Activated CD4-positive, alpha-beta T cell treated with anti-CD3 and anti-CD28 coated beads for 36 hours (primary cell): ENCODE measurements at places on chromosomes 3 and 15. TPM values are rescaled to one million over a fixed set of nuclear protein-coding genes. Genes with fewer than 3 reads are reported as not detected.

DNA sequence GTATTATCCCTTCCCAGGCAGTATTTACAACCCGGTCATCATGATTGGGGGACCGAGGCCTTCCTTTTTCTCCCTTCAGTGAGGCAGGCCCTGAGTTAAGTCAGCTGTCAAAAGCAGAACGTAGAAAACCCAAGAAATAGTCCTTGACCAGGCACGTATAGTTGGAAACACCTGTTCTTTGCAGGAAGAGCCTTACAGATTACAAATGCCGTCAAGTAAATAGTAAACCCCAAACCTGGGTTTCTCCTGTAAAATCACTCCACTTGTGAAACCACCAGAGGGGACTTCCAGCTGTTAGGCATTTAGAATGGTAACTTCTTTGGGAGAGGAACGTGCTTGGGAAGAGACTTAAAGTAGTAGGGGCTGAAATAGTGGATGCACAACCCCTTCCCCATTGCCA is 1.0 kb upstream of the BTBD1 start:
- no peak for DNase-seq

DNA sequence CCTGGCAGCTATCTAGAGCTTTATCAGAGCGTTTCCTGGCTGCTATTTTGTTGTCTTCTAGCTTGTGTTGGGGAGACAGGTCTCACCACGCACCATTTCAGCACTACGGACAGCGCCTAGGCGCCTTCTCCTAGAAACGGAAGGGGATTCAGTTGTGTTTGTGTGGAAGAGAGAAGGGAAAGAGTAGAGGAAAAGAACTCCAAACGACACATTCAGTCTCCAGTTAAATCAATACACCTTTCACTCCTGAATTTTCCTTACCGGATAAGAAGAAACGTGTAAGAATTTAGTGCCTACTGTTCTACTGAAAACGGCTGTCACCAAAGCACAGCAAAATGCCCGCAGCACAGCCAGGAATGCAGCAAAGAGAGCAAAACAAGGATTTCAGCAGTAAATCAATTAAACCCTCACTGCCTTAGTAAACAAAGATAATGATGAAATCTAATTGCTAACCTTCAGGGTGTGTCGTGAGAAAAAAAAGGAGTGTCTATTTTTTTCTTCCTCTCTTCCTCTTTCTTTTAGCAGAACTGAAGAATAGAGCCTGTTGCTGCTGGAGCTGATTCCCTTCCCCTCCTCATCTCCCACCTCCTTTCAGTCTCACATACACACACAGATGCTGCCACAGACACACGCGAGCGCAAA is 412 bp upstream of the CTXN2 start:
- peak; percentile 71 for DNase-seq

DNA sequence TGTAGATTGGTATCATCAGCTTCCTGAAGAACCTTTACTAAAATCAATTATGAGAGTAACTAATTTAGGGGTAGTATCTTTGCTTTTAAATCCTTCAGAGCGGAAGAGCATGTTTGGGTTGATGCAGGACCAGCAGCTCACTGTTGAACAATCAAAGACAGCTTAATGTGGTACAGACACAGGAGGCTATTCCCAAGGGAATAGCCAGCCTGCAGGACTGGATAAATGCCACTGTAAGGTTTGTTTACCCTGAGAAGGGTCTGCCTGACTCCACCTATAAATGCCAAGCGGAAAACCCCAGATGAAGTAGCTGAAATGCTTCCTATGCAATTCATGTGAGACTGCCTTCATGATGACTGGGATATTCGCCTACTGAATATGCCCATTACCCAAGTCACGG is 16.0 kb upstream of the STAC start:
- DNase-seq, result no peak

DNA sequence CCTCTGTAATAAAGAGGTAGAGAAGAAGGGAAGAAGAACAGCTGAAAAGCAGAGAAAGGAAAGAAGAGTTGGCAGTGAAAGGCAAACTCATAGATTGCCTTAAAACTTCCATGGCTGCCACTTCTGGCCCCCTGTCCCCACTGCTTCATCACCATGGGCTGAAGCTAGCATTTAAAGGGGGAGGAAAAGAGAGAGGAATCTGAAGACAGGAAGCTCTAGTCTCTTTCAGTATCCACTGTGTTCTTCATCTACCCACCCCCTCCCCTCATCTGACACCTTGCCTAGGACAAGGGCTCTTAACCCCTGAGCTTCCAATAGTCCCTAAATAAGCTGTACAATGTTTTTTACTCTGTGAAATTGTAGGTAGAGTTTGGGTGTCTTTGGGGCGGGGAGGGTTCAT is 60.6 kb downstream of the ALCAM start:
- no peak for DNase-seq

DNA sequence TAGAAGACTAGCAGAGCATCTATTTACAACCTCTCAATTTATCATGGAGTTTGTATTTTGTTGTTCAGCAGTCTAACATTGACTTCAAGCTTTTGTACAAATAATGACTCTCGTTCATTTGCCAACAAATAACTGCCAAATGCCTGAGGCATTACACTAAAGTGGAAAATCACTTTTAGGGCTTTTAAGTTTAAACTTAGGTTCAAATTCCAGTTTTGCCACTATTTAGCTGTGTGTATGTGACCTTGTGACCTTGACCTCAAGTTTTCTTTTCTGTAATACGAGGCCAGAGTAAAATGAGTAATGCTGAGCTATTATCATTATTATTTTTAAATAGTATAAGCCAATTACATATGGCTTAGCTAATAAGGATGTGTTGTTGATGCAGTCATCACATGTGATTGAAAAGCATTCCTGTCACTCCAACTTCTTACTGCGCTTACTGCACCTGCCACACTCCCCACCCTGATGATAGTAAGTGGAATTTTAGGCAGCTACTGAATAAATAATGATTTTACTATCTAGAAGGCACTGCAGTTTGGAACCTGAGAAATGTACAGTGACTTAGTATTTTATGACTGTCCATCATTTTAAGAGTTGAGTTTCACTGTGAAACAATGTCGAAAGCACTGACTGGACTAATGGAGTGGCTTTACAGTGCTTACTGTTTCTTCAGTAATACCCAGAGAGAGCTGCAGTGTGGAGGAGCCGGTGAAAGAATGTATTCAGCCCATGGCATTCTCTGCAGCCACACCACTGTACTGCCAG is 16.3 kb downstream of the ARL8B start:
- DNase-seq, result no peak

- DNase-seq, result no peak
Measured at GRCh38 chr3:66520724-66521123, 19.9 kb upstream of the LRIG1 start.

DNA sequence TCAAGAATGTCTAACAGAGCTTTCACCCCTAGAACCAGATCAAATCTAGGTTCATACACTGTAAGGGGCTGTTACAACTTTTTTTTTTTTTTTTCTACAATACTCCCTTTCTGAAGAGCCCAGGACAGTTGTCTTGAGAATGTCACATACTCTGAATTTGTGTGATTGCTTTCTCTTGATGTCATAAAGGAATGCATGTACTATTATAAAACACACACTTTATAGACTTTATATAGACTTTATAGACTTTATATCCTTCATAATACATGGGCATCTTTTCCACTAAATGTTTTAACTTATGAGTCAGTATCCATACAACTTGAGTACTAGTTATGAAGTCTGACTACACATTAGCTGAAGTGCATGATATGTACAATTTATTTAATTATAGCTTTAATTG is 26.3 kb downstream of the RFX7 start:
- no peak for DNase-seq

DNA sequence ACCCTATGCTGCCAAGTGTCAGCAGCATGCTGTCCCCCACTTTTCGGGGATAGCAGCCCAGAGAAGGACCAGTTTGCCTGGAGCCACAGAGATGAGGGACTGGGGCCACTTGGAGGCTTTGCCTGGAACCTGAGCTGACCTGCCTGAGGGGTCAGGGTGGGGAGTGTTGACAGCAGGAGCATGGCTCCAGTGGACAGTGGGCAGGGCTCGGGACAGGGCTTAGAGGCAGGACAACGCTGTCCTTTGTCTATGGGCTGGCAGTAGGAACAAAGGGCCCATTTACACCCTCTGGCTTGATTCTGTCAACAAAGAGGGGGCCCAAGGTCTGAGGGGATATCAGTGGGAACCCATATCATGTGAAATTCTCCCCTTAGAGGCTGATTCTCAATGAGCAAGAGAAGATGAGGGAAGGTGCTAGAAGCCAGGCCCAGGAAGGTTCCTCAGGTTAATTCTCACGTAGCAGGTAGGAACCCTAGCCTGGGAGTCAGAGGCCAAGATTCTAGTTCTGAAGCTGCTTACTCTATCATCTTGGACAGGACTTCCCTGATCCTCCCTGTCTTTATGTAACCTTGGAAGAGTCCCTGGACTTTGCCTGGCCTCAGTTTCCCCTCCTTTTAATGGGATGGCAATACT is 29.7 kb upstream of the HHATL start:
- DNase-seq, result no peak

SEMA3F gene
- 0.46 TPM for total RNA-seq

- no peak for DNase-seq
Measured at GRCh38 chr15:70875001-70875782, 17.0 kb downstream of the THAP10 start.

LRRN1 gene
- total RNA-seq, result 0.09 TPM

DNA sequence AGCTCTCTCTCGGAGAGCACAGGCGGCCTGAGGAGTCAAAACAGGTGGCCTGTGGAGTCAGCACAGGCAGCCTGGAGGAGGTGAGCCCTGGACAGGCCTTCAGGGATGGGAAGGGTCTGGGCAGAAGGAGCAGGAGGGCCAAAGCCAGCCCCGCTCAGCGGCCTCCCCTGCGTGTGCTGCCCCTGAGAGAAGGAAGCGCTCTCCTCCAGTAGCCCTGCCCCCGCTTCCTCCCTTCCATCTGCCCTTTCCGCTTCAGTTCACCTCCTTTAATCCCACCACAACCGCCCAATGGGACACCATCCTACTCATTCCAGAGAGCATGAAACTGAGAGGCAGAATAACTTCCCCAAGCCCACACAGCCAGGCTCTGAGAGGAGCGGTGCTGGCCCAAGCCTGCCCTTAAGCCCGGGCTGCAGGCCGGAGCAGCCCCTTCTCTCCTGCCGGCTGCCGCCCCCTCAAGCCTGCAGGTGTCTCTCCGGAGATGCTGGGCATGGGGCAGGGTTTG is 3.2 kb upstream of the NR2E3 start:
- DNase-seq, result no peak

WNT5A gene
- not detected for total RNA-seq

DNA sequence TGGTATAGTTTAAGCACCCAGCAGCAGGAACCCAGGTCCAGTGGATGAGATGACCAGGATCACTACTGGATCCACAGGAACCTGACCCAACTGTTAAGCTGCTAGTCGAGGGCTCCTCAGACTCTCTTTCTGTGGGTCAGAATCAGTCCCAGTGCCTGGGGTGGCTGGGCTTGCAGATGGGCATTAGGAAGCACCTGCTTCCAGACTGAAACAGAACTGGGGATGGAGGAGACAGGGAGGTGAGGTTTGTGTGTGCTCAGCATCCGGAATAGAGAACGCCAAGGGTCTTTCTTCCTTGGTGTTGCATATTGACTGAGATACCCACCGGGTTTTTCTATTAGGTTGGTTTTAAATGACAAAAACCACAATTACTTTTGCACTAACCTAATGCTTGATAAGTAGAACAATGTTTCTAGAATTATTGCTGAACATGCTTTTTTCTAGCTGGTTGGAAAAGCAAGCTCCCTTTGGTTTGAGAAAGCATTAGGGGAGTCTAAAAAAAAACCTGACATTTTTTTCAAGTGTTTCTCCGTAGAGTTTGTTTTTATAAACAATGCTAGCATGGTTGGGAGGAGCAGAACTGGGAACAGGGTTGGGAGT is 779 bp downstream of the ST3GAL6 start:
- DNase-seq, result no peak

VEPH1 gene
- not detected for total RNA-seq

GRCh38 chr3:109899925-109900324 is 562.6 kb upstream of the DPPA4 start:
- no peak for DNase-seq

DNA sequence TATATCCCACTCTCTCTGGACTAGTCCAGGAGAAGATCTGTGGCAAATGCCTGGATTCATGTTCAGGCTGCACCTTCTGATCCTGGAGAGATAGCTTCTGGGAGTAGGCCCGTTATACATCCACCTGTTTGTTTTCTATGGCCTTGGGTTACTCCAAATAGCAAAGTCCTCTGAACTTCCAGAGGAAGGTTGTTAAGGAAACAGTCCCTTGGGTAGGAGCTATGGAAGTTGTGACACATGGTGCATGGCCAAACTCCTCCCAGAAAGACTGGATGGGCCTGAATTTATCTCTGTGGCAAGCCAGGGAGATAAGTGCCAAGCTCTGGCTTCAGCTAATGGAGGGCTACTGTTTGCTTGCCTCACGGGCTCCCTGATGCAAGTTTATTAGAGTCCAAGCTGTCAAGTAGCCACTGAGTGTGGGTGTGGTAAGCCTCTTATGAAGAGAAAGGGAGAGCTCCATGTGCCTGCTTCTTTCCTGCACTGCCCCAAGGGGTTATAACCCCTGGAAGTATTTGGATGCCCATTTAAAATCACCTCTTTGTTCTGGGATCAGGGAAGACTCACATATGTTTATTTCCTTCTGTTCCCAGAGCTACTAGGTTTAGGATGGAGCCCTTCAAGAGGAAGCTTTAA is 328.7 kb upstream of the ATP11B start:
- DNase-seq, result no peak

DNA sequence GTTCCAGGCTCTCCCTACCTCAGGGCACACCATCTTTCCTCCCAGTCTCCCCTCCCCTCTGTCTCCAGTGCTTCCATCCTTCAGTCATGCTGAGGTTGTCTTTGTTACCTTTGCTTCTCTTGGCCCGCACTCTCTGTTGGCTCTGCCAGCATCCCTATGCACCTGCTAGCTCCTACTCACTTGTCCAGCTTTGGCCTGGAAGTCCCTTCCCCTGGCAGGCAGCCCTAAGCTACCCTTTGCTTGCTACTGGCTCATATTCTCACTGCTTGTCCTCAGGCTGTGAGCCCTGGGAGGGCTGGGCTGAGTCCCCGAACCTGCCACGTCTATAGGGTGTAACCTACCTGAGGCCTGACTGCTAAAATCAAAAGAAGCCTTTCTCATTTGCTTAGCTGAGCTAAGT is 122.7 kb downstream of the PGPEP1L start:
- no peak for DNase-seq

DNA sequence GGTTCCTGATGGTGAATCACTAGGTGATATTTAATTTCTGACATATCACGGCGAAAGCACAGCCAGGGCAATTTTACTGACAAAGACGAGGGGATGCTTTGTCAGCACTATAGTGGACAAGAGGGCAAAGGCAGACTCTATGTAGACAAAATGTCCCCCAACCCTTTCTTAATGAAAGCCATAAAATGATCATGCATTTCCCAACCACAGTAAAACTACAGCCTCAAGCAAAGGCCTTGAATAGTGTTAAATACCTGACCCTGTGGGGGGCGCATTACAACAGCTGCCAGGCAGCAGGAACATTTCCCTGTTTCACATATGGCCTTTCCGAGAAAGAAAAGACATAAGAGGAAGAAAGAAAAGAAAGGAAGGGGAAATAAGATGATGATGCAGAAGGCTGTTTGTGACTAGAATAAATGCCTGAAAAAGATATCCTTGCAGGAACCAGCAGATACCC is 49.5 kb downstream of the GLDN start:
- DNase-seq, result no peak

GRCh38 chr15:90268415-90268814 is 2.9 kb downstream of the NGRN start:
- no peak for DNase-seq
